Brain pericyte (primary cell): ENCODE measurements at places on chromosomes 1 and 21.

GRCh38 chr21:41678016-41678923 lies 88.6 kb downstream of the RIPK4 start:
- DNase-seq = no peak

GRCh38 chr1:17831597-17831996 lies 76.5 kb downstream of the ACTL8 start:
- DNase-seq = peak; percentile 12

- DNase-seq = no peak
Measured at GRCh38 chr1:15974855-15975254, 1.0 kb downstream of the ZBTB17 start.

GRCh38 chr1:198121056-198121826 lies 35.6 kb upstream of the NEK7 start:
- DNase-seq = no peak

DNA sequence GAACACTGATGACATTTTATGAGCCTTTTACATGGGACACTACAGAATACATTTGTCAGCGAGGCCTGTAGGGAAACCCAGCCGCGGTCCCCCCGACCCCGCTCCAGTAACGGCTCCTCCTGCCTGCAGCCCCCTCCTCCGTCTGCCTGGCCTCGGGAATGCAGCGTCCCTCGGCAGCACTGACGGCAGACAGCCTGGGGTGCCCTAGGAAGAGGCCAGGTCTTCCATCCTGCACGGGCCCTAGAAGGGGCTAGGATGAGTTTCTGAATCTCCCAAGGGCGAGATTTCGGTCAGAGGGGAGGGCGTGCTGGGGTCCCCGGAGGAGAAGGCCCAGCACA lies 8.4 kb downstream of the SAMD11 start:
- DNase-seq = no peak

DNA sequence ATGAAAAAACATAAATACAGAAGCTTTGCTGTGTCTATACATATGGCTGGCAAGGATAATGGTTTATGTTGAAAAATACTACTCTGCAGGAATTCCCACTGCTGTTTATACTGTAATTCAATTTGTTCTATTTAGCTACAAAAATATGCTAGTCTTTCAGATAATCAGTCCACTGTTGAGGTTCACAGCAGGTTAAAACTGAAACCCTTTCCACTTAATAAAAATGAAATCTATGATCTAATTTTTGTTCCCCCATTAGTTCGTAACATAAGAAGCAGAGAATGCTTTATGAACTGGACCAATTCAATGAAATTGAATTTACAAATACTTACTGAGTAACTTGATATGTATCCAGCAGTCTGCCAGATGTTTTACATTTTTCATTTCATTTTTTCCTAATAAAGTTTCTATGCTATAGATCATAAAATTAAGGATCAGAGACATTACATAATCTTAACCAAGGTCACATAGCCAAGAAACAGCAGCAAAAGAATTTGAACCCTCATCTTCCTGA lies 360.1 kb upstream of the BEND5 start:
- no peak for DNase-seq

GRCh38 chr1:47323599-47324031 lies 9.7 kb upstream of the STIL start:
- DNase-seq = no peak

- no peak for DNase-seq
Measured at GRCh38 chr1:212490276-212490675, 57.6 kb downstream of the NENF start.

GRCh38 chr21:34054259-34054658 lies 19.1 kb upstream of the MRPS6 start:
- DNase-seq = no peak
